ENCODE measurements at places on chromosomes 2 and 18. TPM values are rescaled to one million over a fixed set of nuclear protein-coding genes. Genes with fewer than 3 reads are reported as not detected.
A peak's percentile ranks its signal among the peaks of the same experiment; 100 is the strongest.

GRCh38 chr2:121329786-121330185 lies 44.8 kb upstream of the TFCP2L1 start:
- H3K4me1 ChIP-seq: peaks cover 5% of the 10 kb centered on the region
- H3K4me3 ChIP-seq: no peak overlapping the region
- no peaks in the 10 kb centered on the region for H3K36me3 ChIP-seq
- H3K27ac ChIP-seq: no peak overlapping the region
- no peak for DNase-seq

TMEM17 gene
- polyA plus RNA-seq: 1.9 TPM

NDUFS1 gene
- 91.7 TPM for polyA plus RNA-seq

DNA sequence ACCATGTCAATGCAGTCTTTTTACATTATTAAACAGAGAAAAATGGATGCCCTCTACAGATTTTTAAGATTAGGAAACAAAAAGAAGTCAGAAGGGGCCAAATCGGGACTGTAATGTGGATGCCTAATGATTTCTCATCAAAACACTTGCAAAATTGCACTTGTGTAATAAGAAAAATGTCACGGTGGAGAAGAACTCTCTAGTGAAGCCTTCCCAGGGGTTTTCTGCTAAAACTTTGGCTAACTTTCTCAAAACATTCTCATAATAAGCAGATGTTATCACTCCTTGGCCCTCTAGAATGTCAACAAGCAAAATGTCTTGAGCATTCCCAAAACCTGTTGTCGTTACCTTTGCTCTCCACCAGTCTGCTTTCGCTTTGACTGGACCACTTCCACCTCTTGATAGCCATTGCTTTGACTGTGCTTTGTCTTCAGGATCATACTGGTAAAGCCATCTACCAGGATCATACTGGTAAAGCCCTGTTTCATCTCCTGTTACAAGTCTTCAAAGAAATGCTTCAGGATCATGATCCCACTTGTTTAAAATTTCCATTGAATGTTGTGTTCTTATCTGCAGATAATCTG lies 226.8 kb downstream of the TNS1 start:
- H3K4me1 ChIP-seq: no peaks in the 10 kb centered on the region

DNA sequence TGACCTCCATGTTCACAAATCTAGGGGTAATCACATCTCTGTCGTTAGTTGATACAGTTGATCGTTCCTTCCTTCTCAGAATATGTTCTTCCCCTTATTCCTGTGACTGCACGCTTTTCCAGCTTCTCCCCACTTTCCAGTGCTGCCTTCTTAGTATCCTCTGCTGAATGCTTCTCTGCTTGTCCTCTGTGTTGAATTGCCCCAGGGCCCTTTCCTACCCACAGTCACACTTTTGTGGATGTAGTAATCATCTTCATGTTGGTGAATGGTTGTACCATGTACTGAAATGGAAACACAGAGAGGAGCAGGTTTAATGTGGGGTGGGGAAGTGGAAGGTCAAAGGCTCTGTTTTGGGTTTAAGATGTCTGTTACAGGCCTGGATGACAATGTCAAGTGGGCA lies 47.2 kb downstream of the EML6 start:
- H3K27ac ChIP-seq: no peak overlapping the region
- H3K36me3 ChIP-seq: no peaks in the 10 kb centered on the region
- DNase-seq: no peak
- no peaks in the 10 kb centered on the region for H3K27me3 ChIP-seq
- H3K4me3 ChIP-seq: no peak overlapping the region

DNA sequence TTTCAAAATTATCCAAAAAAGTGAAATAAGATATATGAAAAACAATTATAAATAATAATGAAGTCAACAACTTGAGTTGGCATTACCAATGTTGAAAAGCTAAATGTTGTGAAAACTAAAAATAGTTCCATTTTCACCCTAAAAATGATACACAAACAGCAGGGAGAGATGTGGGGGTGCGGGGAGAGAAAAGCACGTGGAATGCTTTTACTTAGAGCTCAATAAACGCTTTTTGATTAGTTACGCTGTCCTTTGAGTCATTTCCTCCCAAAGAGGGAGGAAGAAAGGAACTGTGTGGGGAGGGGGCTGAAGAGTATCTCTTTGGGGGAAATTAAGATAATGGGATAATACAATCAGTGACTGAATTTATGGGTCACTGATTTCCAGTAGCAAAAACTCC lies 29.2 kb downstream of the ZNF521 start:
- H3K36me3 ChIP-seq: no peaks in the 10 kb centered on the region
- H3K27me3 ChIP-seq: no peaks in the 10 kb centered on the region
- no peak for DNase-seq
- H3K27ac ChIP-seq: no peak overlapping the region
- H3K4me3 ChIP-seq: no peak overlapping the region
- H3K4me1 ChIP-seq: no peaks in the 10 kb centered on the region

DNA sequence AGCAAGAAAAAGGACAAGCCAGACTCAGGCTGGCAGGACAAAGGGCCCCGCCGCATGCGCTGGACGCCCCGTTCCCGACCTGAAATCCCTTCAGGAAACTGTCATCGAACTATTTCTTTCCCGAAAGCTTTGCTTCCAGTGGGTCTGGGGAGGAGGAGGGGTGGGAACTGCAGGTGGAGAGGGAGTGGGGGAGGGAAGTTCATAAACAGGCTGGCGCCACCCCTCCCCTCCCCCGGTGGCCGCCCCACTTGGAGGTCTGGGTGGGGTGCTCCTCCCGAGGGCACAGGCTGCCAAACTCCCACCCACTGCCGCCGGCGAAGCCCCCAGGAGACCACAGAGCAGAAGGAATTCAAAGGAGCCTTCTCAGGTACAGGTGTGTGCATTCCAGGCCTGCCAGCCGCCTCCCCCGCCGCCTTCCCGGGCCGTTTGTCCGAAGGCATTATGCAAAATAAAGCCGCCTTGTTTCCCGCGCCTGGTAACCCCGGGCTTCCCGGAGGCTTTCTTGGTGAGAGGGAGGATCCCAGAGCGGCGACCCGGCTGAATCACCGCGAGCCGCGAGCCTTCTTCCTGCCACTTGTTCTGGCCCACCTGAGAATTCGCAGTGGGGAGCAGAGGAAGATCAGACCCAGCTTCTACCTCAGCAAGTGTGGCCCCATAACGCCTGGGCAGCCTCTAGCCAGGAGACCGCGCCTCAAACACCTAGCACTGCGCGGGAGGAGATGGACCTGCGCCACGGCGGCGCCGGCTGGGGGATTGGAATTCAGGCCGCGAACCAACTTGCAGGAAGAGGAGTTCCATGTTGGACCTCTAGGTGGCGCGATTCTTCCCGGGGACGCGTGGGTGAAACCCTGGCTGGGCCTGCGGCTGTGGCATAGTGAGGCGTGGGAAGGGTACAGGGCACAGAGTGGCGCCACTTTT lies 101.9 kb downstream of the FOXI3 start:
- no peak overlapping the region for H3K4me3 ChIP-seq
- H3K4me1 ChIP-seq: no peaks in the 10 kb centered on the region
- H3K36me3 ChIP-seq: no peaks in the 10 kb centered on the region
- H3K27me3 ChIP-seq: no peaks in the 10 kb centered on the region
- DNase-seq: no peak
- H3K27ac ChIP-seq: no peak overlapping the region

DNA sequence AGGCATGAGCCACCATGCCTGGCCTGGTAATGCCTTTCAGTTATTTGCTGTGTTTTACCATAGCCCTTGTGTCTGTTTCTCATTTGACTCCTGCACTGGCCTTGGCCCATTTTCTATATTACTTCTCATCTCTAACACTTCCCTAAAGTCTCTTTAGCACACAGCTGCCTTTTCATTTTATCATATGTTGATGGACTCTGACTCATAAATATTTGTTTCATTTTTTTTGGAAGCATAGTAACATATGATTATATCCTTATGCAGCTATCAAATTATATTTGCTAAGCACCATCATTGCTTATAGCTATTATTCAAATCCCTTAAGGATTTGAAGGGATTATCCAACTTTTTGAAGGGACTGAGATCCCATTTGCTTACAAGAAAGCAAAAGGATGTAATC lies 320.3 kb downstream of the GPD2 start:
- H3K4me3 ChIP-seq: no peak overlapping the region
- H3K27me3 ChIP-seq: no peaks in the 10 kb centered on the region
- no peaks in the 10 kb centered on the region for H3K4me1 ChIP-seq
- H3K27ac ChIP-seq: no peak overlapping the region

TMEM200C gene
- polyA plus RNA-seq: not detected

NCKAP5 gene
- polyA plus RNA-seq: 0.05 TPM

- no peaks in the 10 kb centered on the region for H3K27me3 ChIP-seq
- H3K4me1 ChIP-seq: peaks cover 32% of the 10 kb centered on the region
- peak; percentile 46 for DNase-seq
- peak overlapping the region; percentile 96 for H3K27ac ChIP-seq
These were observed 1.7 kb upstream of the CTDSP1 start for GRCh38 chr2:218397820-218398436.

DNA sequence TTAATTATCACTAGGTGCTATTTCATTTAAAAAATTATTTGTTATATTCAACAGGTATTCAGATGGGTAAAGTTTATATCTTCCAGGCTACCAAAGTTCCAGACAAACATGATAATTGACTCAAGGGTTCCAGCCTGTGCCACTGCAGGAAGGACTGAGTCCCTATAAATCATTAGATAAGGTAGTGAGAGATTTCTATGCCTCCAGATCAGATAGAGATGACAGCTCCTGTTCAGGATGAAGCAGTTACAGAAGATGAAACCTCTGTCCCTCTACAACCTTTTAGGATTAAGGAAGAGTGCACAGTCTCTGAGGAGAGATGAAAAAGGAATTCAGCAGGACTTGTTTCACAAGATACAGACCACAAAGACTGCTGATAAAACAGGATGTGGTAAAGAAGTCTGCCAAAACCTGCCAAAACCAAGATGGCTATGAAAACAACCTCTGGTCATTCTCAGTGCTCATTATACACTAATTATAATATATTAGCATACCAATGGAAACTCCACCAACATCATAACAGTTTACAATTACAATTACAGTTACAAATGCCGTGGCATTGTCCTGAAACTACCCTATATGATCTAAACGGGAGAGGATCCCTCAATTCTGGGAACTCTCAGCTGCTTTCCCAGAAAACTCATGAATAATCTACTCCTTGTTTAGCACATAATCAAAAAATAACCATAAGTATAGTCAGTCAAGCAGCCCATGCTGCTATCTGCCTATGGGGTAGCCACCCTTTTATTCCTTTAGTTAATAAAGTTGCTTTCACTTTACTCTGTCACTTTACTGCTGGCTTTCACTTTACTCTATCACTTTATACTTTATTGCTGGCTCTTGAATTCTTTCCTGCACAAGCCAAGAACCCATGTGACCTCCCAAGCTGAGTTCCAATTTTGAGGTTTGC lies 288.5 kb downstream of the PDE11A start:
- H3K27ac ChIP-seq: no peak overlapping the region
- no peaks in the 10 kb centered on the region for H3K27me3 ChIP-seq
- H3K4me3 ChIP-seq: no peak overlapping the region
- peak; percentile 8 for DNase-seq
- H3K4me1 ChIP-seq: no peaks in the 10 kb centered on the region

- 0 out of 2 replicates have a peak, but pooled peaks cover 2% of the 10 kb centered on the region for H3K27me3 ChIP-seq
- DNase-seq: no peak
- no peaks in the 10 kb centered on the region for H3K4me1 ChIP-seq
These were observed 49.1 kb upstream of the SLC14A2 start for GRCh38 chr18:45566025-45566740.

GRCh38 chr2:64442801-64443429 lies 11.0 kb upstream of the LGALSL start:
- H3K27ac ChIP-seq: no peak overlapping the region
- H3K27me3 ChIP-seq: no peaks in the 10 kb centered on the region
- DNase-seq: no peak
- no peak overlapping the region for H3K4me3 ChIP-seq

- H3K4me1 ChIP-seq: peaks cover 34% of the 10 kb centered on the region
- no peak for DNase-seq
- peak overlapping the region; percentile 23 for H3K4me3 ChIP-seq
- H3K36me3 ChIP-seq: no peaks in the 10 kb centered on the region
These were observed 173.3 kb upstream of the SPRED2 start for GRCh38 chr2:65605743-65606058.

HRH4 gene
- polyA plus RNA-seq: not detected

ERFE gene
- polyA plus RNA-seq: not detected

SERPINB4 gene
- not detected for polyA plus RNA-seq

- H3K27ac ChIP-seq: no peak overlapping the region
- H3K27me3 ChIP-seq: peaks cover 3% of the 10 kb centered on the region
- H3K4me3 ChIP-seq: no peak overlapping the region
- H3K36me3 ChIP-seq: no peaks in the 10 kb centered on the region
These were observed 254.9 kb upstream of the ZEB2 start for GRCh38 chr2:144774809-144775208.

DNA sequence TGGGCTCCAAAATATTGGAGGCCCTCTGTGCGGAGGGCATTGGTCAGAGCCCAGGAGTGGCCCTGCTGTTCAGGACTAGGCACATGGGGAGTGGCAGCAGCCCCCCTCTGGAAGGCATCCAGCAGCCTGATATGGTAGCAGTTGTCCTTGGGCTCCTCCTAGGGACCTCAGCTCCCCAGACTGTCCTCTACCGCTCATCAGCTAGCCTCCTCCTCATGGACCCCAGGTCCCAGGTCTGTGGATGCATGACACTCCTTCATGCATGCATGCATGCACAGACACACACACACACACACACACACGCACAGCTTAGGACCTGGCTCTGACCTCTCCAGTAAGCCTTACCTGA lies 15.4 kb upstream of the ATP6V1B1 start:
- H3K27ac ChIP-seq: no peak overlapping the region
- H3K36me3 ChIP-seq: no peaks in the 10 kb centered on the region
- H3K4me1 ChIP-seq: no peaks in the 10 kb centered on the region
- no peak for DNase-seq
- H3K4me3 ChIP-seq: no peak overlapping the region

GRCh38 chr18:57630754-57631595 lies 9.3 kb upstream of the NARS1 start:
- no peaks in the 10 kb centered on the region for H3K27me3 ChIP-seq
- H3K27ac ChIP-seq: peak overlapping the region; percentile 87
- peak overlapping the region; percentile 90 for H3K4me3 ChIP-seq
- no peaks in the 10 kb centered on the region for H3K36me3 ChIP-seq

DNA sequence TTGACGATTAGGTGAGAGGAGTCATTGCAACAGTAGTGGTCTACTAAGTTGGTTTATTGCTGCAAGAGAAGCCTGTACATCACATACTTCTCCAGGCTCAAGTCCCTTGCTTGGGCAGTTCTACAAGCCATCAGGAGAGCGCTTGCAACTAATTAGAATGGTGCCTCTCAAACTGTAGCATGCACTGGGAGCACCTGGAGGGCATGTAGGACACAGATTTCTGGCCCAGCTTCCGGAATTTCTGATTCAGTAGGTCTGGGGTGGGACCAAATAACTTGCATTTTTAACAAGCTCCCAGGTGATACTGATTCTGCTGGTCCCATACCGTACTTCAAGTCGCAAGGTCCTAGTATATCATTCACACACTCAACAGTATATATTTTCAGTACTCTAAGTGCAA lies 34.5 kb upstream of the CCDC88A start:
- DNase-seq: no peak
- no peak overlapping the region for H3K27ac ChIP-seq
- no peaks in the 10 kb centered on the region for H3K27me3 ChIP-seq
- no peak overlapping the region for H3K4me3 ChIP-seq

DNA sequence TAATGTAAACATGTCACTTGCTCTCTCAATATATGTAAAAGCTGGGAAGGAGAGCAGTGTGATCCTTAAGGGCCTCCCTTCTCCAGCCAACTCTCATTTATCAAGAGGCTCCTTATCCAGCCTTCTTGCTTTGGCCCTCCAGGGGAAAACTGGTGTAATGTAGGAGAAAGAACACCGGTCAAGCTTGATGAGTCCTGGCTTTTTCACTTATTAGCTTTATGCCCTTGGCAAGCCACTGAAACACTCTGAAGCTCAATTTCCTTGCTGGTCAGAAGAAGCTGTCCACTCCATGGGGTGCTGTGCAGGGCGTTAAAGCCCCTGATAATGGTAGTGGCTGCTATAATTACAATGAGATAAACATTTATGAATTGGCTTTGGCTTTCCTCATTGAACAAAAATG lies 251.2 kb upstream of the RBBP8 start:
- H3K4me1 ChIP-seq: no peaks in the 10 kb centered on the region
- no peak for DNase-seq
- no peaks in the 10 kb centered on the region for H3K27me3 ChIP-seq
- no peak overlapping the region for H3K27ac ChIP-seq
